Activated CD4-positive, alpha-beta memory T cell treated with anti-CD3 and anti-CD28 coated beads, Interleukin-2, amount 10 ng/mL, durations not matched to agents 7 days and 5 days (primary cell): ENCODE measurements at places on chromosomes 3 and 15. TPM values are rescaled to one million over a fixed set of nuclear protein-coding genes. Genes with fewer than 3 reads are reported as not detected.

Gene GOLGA6A
- total RNA-seq = not detected

DNA sequence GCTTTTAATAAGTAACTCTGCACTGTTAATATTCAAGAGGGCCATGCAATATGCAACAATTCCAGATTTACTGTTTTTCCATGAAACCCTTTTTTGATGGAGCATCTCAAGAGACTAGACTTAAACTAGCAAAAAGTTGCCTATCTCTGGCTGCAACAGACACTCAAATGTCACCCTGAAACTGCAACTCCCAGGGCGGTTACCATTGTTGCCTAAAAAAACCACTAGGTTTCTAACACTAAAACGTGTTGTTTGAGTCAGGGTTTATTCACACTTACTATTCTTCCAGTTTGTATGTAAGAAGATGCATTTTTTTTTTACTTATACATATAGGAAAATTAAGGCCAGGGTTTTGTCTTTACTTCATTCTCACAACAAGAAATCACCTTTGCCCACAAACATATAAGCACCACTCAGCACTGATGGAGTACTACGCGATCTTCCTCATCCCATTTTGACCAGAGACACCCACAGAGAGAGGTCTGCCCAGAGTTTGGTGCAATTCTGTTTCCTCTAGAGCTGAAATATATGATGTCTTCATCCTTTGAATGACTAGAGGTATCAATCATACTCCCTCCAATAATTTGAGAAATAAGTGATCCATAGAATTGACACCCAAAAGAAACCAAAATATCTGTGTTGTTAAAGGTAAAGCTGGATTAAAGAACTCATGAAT lies 124.0 kb upstream of the SNTN start:
- H3K4me1 ChIP-seq = no peaks in the 10 kb centered on the region
- no peak for DNase-seq
- no peaks in the 10 kb centered on the region for H3K36me3 ChIP-seq
- no peaks in the 10 kb centered on the region for H3K27me3 ChIP-seq

GRCh38 chr15:63600001-63600615 lies 2.9 kb downstream of the FBXL22 start:
- H3K27me3 ChIP-seq = no peaks in the 10 kb centered on the region
- peak overlapping the region; percentile 66 for H3K27ac ChIP-seq
- H3K4me3 ChIP-seq = peak overlapping the region; percentile 77
- H3K36me3 ChIP-seq = peaks cover 2% of the 10 kb centered on the region
- DNase-seq = peak; percentile 34

DNA sequence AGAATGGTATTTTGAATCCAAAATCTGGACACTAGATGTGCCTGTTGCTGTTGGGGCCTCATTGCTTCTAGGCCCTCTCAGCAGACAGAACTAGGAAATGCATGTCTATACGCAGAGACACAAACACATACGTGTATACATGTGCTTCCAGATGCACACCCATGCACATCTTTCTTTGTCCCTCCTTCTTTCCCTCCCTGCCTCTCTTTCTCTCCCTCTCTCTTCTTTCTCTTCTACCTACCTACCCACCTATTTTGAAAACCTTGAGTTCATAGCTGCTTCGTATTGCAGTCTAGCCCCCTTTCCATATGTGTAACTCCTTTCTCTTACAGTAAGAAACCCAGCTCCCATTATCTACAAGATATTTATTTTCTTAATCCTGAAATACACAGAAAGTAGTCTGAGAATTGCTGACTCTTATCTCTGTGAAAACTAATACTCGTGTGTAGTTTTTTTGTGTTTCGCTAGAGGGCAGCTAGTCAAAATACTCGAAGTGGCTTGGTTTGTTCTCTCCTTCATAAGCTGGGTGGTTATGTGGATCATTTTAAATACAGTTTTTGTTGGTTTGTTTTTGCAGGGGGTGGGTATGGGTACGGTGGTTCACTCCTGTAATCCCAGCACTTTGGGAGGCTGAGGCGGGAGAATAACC lies 18.5 kb downstream of the RPL32 start:
- no peak overlapping the region for H3K27ac ChIP-seq
- no peaks in the 10 kb centered on the region for H3K36me3 ChIP-seq
- no peak for DNase-seq

GRCh38 chr3:194087995-194088855 lies 47.7 kb upstream of the HES1 start:
- H3K36me3 ChIP-seq = no peaks in the 10 kb centered on the region
- no peak overlapping the region for H3K4me3 ChIP-seq
- no peak for DNase-seq
